ENCODE measurements at places on chromosomes 7 and 10.

DNA sequence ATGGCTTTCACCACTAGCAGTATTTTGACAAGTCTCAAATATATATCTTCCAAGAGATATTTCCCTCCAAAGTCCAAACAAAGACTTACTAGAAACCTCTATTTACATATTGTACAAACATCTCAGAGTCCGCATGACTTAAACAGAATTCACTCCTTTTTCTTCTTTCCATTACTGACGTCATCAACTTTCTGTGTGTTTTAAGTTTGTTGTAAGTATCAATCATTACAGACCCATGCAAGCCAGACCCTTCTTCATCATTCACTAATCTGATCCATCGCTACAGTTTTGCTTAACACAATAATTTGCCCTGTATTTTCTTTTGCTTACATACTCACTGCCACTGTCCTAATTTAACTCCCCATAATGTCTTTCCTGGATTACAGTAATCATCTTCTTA, 51.9 kb downstream of the SEMA3A start:
- no peak for DNase-seq

- no peak for DNase-seq
Measured at GRCh38 chr10:126732868-126733267, 62.4 kb upstream of the C10orf90 start.

DNA sequence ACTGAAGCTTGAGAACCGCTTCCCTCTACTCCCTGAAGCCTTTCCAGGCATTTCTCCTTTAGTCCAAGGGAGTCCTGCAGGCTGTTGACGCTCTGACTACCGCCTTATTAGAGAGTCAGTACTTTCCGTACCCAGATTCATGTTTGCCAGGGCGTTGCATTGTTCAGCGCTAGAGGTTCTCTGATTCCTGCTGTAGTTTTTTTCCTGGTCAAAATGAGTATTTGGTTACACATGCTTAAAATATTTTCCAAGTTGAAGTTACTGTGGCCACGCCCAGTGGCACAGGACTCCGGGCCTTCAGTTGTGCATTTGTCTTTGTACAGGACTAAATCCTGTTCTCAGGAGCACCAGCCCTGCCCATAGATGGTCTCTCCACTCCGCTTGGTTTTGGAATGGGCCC, 7.9 kb downstream of the MTURN start:
- no peak for DNase-seq

- DNase-seq: no peak
Measured at GRCh38 chr7:141208539-141208938, 134.7 kb downstream of the TMEM178B start.

Measured in activated CD4-positive, alpha-beta T cell treated with anti-CD3 and anti-CD28 coated beads for 36 hours (primary cell).